ENCODE measurements at places on chromosomes 4 and X. TPM values are rescaled to one million over a fixed set of nuclear protein-coding genes. Genes with fewer than 3 reads are reported as not detected.

Gene ATOH1
- not detected for total RNA-seq

Gene COMMD8
- 17.0 TPM for total RNA-seq

Gene SOX3
- not detected for total RNA-seq

Gene PABPC1L2A
- total RNA-seq: not detected

Gene FAM47C
- total RNA-seq: not detected

Gene CNKSR2
- total RNA-seq: 10.9 TPM

Gene TMEM271
- not detected for total RNA-seq

Gene PNCK
- total RNA-seq: not detected

Gene SPANXA2
- total RNA-seq: not detected

Measured in T-cell (primary cell).